ENCODE measurements at places on chromosomes 6 and 20.

DNA sequence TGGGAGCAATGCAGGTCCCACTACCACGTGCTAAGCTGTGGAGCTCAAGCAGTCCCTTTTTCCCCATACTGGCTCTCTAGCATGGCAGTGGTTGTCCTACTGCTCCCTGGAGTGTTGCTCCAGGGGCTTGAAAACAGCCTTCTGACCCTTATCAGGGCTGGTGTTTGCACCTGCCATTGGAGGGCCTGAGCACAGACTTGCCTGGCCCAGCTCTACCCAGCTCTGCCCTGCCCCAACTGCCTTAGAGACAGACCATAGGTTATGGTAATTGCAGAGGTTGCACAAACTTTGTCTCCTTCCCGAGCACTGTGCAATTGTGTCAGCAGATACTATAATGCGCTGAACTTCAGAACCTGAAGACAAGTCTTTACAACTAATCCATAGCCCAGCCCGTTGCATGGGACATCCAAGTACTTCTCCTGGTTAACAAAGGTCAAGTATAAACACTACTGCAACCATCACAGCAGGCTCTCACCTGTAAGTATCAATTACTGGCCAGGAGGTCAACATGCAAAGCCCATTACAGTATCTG lies 58.7 kb downstream of the PDSS2 start:
- no peak for DNase-seq

DNA sequence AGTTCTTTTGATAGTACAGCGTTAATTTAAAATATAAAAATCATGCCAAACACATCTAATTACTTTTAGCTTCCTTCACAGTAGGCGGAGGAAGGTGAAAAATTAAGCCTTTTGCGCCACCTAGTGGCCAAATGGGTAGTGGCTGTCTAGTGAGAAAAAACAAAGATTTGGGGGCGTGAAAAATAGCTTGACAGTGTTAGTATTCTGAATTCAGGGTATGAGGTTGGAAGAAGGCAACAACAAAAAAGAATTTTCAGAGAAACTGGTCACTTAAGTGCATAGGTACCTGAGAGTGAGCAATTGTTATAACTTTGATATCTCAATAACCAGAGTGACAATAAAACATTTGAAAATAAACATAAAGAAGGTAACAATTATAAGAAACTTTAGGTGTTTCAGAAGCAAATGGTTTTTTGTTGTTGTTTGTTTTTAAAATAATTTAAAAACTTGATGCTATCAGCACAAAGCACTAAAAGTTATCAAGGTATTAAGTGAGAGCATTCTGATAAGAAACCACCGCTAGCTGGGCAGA lies 14.3 kb downstream of the PSMB9 start:
- DNase-seq = peak; percentile 81

DNA sequence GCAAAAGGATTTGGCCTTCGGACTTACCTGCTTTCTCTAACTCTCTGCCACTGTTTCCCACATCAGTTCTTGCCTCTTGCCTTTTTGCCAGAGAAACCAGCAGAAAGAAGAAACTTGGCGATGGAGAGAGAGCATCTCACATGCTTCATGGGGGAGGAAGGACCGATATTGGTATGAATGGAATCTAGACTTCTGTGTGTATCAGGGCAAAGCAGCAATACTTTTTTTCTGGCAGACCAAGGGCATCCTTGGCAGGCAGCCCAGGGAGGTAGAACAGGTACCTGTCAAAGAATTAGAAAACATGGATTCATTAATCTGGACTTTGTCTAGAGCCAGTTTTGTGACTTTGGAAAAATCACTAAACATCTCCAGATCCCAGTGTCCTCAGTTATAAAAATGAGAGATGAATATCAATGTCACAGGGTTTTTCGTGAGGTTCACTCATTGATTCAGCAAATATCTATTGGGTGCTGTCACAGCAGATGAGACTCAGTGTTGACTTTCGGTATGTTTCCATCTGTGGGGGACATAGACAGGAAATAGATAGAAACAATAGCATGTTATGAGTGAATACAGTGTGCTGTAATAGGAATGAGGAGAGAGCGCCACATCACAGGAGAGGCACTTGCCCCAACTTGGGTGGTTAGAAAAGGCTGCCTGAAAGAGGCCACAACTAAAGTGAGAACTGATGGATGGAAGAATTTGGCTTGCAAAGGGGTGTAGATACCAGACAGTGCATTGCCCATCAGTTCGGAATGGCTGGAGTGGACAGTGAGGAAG lies 114.1 kb downstream of the CD83 start:
- DNase-seq = no peak

DNA sequence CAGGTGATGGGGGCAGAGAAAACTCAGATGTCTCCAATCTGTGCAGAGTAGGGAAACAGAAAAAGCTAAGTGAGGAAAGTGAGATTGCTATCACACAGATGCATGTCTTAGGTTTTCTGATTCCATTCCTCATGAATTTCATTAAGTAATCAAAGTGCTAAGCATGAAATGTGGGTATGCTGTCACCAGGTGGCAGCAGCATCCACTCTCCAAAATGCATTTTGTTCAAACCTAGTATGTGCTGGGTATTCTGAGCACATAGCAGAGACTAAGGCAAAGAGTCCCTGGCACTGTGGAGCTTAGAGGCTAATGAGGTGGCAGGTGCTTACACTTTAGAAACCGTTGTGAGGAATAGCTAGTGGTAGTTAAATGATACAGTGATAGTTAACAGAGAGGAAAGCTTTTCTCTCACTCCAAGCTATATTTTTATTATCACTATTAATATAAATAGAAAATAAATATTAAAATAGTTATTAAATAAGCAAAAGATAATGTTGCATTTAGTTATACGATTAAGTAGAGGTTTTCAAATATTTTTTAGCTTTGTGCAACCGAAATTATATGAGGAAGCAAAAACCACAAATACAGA lies 179.5 kb downstream of the CDH26 start:
- DNase-seq = no peak

DNA sequence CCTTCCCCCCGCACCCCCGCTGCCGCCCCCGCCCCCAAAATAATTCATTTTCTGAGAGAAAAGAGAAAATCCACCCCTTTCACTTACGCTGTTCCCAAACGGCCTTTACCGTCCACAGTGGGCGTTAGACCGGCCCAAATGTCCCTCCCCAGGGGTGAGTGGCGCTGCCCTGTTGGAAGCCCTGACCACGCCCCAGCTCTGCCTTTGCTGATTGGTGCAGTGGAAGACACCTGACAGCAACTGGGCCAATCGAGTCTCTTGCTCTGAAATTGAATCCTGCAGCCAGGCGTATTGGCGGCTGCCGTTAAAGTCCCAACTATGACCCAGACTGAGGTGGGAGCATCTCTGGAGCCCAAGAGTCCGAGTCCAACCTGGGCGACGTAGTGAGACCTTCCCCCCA lies 15.7 kb downstream of the ZFP64 start:
- DNase-seq = no peak

GRCh38 chr6:45773906-45774305 lies 241.8 kb downstream of the CLIC5 start:
- DNase-seq = no peak

DNA sequence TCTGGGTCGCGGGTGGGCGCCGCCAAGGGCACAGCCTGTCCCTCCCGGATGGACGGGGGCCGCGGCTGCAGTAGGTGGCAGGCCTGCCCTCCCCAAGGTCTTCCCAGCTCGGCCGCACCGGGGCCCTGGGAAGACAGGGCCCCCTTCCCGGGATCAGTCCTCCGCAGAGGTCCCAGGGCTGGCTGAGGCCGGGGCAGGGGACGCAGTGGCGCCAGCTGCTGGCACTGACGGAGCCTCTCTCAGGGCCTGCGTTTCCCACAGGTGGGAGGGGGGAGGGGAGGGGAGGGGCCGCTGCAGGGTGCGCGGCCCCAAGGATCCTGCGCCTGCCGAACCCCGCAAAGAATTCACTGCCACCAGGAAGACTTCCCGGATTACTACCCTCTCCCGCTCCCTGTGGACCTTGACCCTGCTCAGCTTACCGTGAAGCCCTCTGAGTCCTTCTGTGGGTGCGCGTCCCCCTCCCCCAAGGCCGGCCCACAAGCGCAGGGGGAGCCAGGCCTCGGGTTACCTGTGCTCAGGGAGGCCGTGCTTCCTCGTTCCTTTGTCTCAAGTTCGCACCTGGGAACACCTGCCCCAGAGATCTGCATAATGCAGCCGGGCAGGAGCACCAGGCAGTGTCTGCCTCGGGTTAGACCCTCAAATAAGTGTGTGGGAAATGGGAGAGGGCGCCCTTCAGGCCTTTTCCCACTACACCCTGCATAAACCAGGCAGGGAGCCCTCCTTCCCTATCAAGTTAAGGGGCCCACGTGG lies 5.1 kb downstream of the LZTS3 start:
- no peak for DNase-seq

DNA sequence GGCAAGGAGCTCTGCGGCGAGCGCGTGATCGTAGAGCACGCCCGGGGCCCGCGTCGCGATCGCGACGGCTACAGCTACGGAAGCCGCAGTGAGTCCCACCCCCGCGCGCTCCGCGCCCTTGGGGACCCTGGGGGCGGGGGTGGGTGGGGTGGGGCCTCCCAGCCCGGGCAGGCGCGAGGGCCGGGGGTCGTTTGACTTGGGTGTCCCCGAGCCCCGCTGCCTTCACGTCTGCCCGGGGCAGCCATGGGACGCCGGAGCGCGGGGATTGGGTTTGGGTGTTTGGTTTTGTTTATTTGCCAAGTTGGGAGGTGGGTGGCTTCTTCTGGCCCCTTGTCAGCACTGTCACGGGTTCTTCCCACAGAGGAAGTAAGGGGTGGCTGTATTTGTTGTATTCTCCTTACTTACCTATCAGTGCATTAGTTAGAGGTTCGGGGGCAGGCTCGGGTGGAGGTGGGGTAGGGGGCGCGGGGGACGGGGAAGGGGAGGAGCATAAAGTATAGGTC lies 777 bp downstream of the SRSF6 start:
- DNase-seq = no peak

- DNase-seq = no peak
Observed at GRCh38 chr6:15715060-15715459, 52.2 kb upstream of the DTNBP1 start.

- no peak for DNase-seq
Observed at GRCh38 chr20:4844751-4845465, 123.2 kb downstream of the PRND start.

DNA sequence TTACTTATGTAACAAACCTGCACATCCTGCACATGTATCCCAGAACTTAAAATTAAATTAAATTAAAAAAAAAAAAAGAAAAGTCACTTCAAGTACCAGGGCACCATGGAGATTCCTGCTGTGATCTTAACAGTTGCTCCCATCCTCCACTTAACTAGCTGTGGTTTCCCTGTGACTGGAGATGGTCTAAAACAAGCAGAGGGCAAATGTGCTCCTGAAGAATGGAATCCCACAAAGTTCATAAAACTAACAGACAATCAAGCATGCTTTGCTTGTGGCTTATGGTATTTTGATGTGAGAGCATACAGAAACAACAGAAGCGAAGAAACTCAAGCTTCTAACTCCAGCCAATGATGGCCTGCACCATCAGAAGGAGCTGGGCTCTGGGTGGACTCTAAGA lies 153.6 kb upstream of the KCNK16 start:
- DNase-seq = no peak

- DNase-seq = no peak
Observed at GRCh38 chr6:34059914-34060313, 86.0 kb downstream of the GRM4 start.

GRCh38 chr20:49384437-49385434 lies 97.7 kb downstream of the KCNB1 start:
- DNase-seq = peak; percentile 54
